ENCODE measurements at places on chromosomes 4 and X.

DNA sequence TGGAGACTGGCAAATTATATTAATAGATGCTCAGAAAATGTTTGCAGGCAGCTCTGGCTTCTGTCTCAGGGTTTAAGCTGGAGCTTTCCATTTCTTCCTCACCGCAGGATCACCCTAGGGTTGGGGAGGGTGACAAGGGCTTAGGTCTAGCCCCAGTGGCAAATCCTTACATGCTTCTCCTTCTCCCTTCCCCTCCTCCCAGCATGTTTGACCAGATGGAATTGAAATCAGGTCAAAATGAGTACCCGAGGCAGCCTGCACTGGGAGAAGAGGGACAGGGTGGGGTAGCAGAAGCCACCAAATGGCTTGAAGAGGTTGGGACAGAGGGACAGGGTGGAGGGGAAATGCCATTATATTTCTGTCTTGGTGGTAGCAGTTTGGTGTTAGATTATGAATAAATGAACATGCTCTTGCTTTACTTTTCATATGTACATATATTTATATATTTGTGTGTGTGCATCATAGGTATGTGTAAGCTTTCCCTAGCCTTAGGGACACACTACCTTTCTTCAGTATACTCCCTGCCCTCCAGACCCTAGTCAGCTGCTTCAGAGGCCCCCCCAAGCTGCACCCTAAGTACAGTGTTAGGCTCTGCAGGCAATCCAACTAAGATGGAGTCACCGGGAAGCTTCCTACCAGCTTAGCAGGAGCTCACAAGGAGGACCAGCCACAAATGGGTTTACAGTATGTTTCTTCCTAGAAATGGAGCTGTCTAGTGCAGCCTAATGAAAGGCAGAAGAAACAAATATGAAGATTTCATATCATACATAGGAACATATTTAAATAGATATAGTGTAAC lies 1.8 kb downstream of the TMEM35A start:
- no peak for DNase-seq

GRCh38 chr4:48710446-48711209 lies 69.5 kb downstream of the FRYL start:
- DNase-seq, result no peak

- no peak for DNase-seq
Observed at GRCh38 chrX:19775830-19776485, 111.4 kb downstream of the SH3KBP1 start.

- no peak for DNase-seq
Observed at GRCh38 chr4:156146571-156146970, 192.9 kb upstream of the CTSO start.

DNA sequence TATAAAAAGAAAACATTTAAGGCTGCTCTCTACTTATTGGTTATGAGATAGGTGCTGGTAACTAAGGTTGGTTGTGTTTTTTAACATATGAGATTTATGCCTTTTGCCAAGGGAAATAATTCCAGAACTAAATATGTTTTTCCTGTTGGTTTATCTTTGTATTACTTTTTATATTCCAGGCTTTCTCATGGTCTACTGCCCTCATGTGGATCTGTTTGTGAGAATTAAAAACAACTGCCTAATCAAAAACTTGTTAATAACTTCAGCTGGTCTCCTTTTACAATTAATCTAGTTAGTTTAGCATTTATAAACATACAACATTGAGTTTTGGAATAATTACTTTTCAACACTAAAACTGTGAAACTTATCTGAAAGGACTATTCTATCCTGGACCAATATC lies 1208.3 kb downstream of the ADGRL3 start:
- DNase-seq, result no peak
